ENCODE measurements at places on chromosomes 5 and 9.

DNA sequence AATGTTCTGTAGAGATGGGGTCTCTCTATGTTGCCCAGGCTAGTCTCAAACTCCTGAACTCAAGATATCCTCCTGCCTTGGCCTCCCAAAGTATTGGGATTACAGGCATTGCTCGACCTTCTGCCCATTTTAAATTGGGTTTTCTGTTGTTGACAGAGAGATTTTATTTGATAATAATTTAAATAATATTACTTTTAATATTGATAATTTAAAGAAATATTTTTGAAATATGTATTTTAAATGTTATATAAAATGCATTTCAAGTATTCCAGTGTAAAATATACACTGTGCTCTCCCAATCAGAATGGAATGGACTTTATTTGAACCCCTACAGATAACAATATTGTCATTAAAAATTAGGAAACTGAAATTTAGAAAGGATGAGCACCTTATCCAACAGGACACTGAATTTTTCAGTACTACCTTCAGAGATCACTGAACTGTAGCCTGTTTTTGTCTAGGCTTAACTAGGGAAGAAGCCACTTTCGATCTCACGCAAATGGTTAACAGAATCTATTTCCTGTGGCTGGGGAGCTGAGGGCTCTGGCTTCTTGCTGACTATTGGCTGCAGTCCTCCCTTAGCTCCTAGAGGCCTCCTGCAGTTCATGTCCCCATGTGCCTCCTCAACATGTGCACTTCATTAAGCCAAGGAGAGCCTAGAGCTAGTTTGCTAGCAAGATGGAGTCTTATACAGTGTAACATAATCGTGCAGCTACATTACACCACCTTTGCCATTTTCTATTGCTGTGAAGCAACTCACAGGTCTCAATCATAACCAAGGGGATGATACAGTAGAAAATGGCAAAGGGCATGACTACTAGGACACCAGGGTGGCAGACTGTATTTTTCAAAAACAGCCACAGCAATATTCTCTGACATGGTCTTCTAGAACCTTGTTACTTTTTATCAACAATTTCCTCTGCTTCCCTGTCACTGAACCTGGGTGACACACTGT is 150.0 kb downstream of the CDC42SE2 start:
- DNase-seq: no peak

GRCh38 chr9:136403538-136403914 is 3.6 kb upstream of the SNAPC4 start:
- no peak for DNase-seq

- no peak for DNase-seq
Measured at GRCh38 chr5:66362687-66363086, 218.6 kb downstream of the SREK1 start.

- DNase-seq: no peak
Measured at GRCh38 chr5:36704131-36704530, 97.7 kb downstream of the SLC1A3 start.

DNA sequence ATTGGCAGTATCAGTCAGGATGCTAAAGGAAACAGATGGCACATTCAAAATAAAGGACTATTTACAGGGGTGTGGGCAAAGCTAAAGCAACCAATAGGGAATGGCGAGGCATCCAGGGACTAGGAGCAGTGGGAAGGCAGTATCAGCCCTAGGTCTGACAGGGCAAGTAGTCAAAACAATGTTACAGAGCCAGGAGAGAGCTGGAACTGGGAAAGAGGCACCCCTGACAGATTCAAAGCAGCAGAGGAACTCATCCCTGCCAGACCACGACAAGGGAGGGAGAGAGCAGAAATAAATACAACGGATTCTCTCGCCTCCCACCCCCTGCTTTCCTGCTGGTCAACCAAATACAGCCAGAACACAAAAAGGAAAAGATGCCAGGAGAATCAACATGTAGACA is 371.5 kb downstream of the NR2F1-AS1 start:
- DNase-seq: no peak

- DNase-seq: no peak
Measured at GRCh38 chr9:124012368-124013301, 1.1 kb downstream of the LHX2 start.

GRCh38 chr5:173290477-173291131 is 37.6 kb downstream of the STC2 start:
- DNase-seq: no peak

DNA sequence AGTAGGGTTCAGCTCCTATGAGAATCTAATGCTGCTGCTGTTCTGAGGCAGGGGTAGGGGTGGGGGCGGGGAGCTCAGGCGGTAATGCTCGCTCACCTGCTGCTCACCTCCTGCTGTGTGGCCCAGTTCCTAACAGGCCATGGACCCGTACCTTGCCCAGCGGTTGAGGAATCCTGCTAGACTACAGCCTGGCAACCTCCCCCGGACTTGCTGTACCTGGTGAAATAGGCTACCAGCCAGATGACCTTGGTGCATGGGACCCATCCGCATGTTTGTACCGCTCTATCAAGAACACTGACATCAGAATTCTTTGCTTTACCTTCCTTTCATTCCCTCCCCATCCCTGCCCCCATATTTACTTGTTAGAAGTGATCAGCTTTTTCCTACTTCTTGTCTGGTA is 15.3 kb downstream of the IL31RA start:
- DNase-seq: no peak

DNA sequence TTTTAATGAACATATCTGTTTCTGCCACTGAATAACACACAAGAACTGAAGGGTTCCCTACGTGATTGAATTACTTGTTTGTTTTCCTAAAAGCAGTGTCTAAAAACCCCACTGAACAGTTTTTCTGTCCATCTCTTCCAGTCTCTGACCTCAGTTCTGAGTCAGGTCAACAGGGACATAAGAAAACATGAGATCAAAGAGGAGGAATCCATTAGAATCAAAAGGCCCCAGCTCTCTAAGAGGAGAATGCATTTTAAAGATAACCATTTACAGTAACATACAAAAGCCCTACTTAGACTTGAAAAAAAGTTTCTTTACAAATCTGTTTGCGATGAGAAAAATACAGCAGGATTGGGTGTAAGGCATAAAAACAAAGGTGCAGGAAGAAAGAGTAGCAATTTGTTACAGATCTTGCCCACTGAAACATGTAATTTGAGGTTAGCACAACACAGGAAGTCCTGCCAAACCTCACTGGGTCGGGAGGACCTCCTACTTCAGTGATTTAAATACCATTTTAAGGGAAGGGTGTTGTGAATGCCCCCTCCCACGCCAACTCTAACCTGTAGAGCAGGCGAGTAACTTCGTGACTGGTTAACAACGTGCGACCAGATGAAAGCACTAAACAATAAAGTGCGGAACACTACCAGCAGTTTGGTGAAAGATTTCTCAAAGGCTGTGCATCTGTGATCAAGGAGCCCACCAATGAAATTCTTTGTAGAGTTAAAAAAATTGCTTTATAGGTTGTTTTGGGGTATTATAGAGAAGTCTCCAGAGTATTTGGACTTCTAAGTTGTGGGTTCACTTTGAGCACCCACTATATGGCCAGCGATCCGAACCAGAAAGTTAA is 1.3 kb downstream of the QSOX2 start:
- DNase-seq: no peak

DNA sequence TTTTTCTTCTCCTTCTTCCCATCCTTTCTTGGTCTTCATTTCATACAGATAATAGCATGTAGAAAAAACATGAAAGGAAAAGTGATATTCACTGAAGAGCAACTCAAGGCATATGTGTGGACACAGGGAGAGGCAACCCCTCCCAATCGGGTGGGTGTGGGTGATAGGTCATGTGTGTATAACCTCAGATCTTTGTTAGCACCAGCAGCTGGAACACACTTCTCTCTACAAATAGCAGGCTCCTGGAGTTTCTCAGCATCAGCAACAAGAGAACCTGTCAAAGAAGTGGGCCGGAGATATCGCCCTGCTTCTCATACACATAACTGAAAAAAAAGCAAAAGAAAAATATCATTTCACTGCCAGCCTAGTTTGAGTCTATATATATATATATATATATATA is 426.4 kb downstream of the DTWD2 start:
- DNase-seq: no peak
